ENCODE measurements at places on chromosomes 5 and 9.

- no peak for DNase-seq
These were observed 4.8 kb upstream of the NOTCH1 start for GRCh38 chr9:136550439-136551289.

DNA sequence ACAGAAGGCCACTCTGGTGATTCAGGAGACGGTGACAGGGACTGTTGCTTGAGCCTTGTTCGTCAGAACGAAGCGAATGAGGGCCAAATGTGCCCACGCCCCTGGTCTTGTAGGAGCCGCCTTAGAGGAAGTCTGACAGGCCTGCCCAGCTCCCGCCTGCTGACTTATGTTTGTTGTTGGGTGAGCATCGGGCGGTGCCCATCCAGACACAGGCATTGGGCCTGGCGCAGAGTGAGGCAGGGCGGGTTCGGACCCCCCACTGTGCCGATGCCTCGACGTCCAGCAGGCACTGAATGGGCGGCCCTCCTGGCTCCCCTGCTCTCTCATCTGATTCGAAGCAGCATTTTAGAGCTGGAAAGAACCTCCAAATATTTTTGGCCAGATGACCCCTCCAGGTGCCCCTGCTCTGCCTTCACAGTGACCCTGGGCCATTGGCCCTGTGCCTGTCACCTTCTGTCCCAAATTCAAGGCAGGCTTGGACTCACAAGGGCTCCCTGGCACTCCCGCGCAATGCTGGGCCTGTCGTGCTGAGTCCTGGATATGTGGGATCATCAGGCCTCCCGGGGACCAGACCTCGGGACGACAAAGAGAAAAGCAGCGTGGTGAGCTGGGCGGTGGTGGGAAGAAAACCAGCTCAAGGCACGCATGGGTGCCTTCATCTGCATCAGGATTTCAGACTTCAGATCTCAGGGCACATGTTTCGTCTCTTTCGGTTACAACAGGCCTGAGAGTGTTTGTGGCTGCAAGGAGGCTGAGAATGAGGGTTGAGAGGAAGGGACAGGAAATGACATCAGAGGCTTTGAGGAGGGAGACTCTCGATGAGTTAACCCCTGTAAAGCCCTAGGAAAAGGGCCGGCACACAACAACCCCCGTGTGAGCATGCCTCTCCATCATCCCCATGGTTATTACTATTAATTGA is 37.1 kb upstream of the OLFM1 start:
- DNase-seq, result no peak

DNA sequence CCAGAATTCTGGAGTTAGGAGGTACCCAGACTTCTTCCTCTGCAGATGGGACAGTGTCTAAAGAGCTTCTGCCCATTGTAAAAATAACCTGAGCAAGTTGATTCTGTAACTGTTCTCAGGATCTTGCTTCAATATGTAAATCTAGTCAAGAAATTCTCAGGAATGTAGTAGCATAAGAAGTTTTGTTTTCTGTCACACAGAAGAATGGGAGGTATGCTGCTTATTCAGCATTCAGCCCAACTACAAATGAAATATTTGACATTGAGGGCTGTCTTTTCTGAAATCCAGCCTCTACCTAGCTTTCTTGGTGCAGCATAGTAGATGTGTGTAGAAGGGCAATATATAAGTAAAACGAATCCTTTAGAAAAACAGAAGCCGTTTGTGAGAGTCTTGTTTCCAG is 13.8 kb downstream of the MACIR start:
- DNase-seq, result no peak

DNA sequence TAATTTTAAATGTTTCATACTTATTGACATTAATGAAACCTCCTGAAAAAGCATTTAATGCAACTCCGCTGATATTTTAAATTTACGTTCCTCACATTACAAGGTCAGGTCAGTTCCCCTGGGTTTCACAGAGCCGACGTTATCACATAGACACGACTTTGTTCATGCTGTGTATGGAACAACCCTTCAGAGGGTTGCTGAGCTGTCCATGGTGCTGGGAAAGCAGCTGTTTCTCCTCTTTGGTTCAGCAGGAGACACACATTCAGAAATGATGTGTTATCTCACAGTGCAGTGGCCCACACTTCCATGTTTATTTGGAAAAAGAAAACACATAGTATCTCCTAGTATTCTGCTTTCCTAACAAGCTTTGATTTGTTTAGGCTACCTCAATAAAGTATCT is 53.5 kb downstream of the PPP2R2B start:
- no peak for DNase-seq

- DNase-seq, result no peak
These were observed 185.6 kb downstream of the AOPEP start for GRCh38 chr9:94911986-94912635.

- no peak for DNase-seq
These were observed 97.7 kb downstream of the SLC44A1 start for GRCh38 chr9:105342147-105342505.

DNA sequence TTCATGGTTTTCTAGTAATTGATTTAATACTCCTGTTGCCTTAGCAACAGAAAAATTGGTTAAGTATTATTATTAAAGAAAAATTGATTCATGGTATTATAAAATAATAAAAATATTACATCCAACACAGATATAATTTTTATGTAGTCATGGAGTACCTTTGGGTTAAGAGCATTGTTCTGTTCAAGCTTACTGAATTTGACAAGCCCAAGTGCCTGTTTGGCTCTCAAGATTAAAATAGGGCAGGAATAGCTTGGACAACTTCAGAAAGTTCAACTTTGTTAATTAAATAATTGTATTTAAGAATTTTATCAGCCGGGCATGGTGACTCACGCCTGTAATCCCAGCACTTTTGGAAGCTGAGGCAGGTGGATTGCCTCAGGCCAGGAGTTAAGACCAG is 82.0 kb downstream of the NIPBL start:
- no peak for DNase-seq

- DNase-seq, result no peak
These were observed 512.9 kb upstream of the KLF4 start for GRCh38 chr9:108002371-108002956.

DNA sequence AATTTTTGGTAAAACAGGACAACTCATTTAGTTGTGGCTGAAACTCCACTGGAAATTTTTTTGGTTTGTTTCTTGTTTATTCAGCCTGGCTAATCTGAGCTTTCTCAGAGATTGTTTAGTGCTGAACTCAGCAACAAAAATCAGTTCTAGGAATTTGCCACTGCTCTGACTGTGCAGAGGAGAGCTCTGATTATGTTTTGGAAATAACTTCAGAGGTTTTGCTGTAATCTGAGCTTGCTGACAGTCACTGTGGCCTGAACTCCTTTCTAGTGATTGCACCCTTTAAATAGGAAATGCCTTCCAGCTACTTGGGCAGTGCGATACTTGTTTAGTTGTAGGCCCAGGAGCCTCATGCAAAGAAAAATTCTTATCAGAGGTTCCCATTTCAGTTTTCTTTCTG is 60.2 kb downstream of the OSTF1 start:
- DNase-seq, result peak; percentile 37

GRCh38 chr9:33956544-33956943 is 92.1 kb downstream of the UBAP2 start:
- no peak for DNase-seq

DNA sequence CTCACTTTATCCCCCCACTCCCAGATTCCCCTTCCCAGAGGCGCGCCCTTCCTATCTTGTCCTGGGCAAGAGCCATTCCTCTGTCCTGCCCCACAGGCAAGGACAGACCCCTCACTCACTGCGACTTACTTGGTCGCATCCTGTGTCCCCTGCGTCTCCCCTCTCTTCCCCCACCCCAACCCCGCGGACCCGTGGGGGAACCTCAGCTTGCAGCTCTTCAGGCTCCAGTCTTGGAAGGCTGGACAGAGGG is 542 bp downstream of the GGTA1 start:
- DNase-seq, result no peak

- no peak for DNase-seq
These were observed 177.6 kb downstream of the DEPDC1B start for GRCh38 chr5:60522292-60522905.

GRCh38 chr5:83474991-83475390 is 3.4 kb downstream of the VCAN start:
- no peak for DNase-seq

GRCh38 chr9:36924757-36925432 is 109.2 kb downstream of the PAX5 start:
- DNase-seq, result no peak

All from activated T-helper 1 cell treated with anti-CD3 and anti-CD28 coated beads, Interleukin-12 subunit alpha, Interleukin-12 subunit beta, Interleukin-2, Interleukin-4 antibody, amounts not matched to agents 30 ng/mL and 10 ng/mL and 1 ng/mL, durations not matched to agents 14 hours and 24 hours and 36 hours (primary cell).